Pancreas (tissue), 10 donors: ENCODE measurements at places on chromosomes 11 and 22. TPM values are rescaled to one million over a fixed set of nuclear protein-coding genes. Genes with fewer than 3 reads are reported as not detected.

GRCh38 chr11:62680825-62681240, 2.0 kb upstream of the UBXN1 start:
- no peak for DNase-seq

GRCh38 chr11:97860237-97860636, 1160.5 kb upstream of the CNTN5 start:
- DNase-seq = no peak

Gene DNAJC4
- total RNA-seq = 29.3 TPM

- no peak for DNase-seq
These were observed 576.8 kb downstream of the SOX6 start for GRCh38 chr11:15779518-15779917.

DNA sequence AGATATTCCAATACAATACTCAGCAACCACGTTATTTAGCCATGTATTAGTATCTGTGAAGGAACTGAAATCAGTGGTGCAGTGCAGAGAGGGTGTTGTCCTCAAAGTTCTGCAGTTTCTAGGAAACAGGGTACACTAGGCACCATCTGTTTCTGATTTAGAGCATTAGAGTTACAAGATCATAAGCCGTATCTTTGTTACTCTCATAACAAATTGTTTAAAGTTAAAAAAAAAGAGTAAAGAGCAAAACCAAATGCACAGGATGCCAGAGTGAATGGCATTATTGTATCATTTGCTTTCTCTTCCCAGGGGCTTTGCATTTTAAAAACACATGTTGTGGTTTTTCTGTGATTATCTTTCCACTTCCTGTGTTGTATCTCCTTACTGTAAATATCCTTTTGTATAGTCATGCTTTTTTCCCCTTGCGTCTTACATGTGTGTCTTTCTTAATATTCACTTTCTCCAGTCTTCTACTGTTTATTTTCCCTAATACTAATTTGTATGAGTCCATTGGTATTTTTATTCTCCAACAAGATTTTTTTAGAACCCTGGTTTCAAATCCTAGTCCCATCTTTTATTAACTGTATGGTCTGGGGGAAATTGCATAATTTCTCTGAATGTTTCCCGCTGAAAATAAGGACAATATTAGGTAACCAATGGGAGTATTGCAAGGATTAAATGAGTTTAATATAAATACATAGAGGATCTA, 15.2 kb upstream of the NUP160 start:
- no peak for DNase-seq

DNA sequence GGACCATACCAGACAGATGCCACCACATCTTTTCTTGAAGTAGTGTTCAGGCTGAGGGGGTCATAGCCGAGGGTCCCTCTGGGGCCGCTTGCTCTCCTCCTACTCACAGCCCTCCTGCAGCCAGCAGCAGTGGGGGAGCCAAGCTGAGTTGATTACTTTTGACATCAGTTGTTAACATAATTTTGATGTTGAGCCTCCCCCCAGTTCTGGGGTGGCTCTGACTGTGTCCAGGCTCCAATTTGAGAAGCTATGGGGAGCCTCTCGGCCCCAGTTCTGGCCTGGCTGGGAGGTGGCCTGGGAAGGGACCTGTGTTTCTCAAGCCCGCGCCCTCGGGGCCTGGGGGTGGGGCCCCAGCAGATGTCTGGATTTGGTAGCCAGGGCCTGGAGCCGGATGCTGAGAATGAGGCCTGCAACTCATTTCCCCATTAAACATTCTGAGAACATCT, 47.9 kb downstream of the KCNQ1OT1 start:
- peak; percentile 11 for DNase-seq

GRCh38 chr22:46287873-46288751, 8.6 kb upstream of the GTSE1 start:
- DNase-seq = no peak

Gene BLID
- total RNA-seq = not detected

- DNase-seq = peak; percentile 99
These were observed 535.6 kb downstream of the INSC start for GRCh38 chr11:15650105-15650938.

DNA sequence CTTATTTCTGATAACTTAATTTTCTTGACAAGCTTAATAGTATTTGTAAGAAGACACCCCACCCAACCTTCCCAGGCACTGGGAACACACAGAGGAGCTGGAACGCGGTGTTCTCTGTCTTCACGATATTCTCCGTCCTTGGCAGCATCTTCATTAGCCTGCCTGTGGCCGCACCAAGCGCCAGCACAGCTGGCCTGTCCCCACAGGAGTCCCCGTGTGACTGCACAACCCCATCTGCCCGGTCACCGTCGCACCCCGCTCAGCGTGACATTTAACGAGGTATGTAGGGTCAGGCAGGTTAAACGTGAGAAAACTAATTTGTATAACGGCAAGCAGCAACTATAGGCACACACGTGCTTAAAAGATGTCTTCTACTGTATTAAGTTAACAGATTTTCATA, 293.3 kb downstream of the BRD1 start:
- DNase-seq = no peak

DNA sequence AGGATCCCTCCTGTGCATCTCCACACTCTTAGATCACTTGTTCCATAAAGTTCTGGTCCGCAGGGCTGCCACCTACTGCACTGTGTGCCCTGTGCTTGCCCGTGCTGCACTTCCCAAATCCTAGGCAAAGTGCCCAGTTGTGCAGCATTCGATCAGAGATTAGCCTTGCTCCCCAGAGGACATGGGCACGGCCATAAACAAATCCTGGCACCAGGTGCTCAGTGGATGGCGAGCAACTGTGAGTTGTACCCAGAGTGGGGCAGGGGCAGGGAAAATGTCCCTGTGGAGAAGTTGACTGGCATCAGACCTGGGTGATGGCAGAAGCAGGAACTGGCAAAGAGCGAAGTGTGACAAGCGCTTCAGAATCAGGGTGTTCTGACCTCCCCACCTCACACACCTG, 4.7 kb downstream of the FADS2 start:
- no peak for DNase-seq

DNA sequence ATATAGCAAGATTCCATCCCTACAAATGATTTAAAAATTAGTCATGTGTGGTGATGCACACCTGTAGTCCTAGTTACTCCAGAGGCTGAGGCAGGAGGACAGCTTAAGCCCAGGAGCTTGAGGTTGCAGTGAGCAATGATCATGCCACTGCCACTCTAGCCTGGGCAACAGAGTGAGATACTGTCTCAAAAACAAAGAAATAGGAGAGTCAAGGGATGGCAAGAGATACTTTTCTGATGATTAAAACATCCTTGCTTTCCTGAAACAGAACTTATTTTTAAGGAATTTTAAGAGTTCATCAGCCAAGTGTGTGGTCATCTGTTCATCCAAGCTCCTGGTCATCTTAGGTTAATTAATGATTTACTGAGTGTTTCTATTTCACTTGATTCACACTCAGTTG, 1252.0 kb downstream of the LRRC4C start:
- no peak for DNase-seq

DNA sequence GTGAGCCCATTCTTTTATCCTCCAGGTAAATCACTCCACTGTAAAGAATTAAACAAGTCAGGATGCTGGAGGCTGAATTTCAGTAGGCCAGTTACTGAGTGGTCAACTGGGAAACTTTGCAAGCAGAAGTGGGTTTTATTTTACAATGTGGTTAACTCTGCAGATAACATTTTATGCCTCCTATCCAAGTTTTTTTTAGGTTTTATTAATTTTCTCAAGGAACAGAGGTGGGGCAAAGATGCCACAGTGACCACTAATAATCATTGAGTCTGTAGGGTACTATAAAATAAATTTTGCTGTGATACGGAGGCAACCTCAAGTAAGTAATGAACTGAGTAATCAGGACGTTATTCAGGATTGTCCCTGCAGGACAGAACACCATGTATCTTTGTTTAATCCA, 599.9 kb downstream of the METTL15 start:
- DNase-seq = no peak
